OCI-M1 (cell line): ENCODE measurements at places on chromosomes 12 and 14.

GRCh38 chr12:24948420-24948756 is 513 bp downstream of the BCAT1 start:
- DNase-seq = peak; percentile 68

DNA sequence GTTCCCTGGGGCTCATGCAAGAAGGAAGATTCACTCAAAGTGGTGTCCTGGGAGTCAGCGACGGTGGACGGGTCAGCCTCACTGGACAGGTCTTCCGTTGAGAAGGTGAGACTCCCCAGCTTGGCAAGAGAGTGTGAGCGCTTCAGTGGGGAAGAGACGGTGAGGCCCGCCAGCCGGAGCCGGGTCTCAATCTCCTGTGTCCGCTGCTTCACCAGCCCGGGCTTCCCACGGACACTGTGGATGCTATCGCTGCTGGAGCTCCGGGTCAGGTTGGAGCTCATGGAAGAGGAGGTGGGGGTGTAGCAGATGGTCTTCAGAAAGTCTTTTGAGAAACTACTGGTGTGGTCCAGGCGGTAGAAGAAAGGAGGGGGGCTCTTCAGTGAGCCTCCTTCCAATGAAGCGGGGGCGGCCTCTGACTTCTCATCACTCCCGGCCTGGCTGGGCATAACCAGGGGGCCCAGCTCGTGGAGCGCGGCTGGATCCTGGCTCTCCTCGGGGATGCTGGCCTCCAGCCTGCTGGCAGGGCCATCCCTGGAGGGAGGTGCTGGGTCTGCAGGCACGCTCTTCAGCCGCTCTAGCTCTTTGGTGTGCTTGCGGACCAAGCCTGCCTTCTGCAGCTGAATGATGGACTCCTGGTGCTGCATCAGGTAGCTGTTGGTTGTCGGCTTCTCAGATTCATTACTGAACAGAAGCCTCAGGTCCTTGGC is 56.9 kb upstream of the CORO1C start:
- DNase-seq = no peak

DNA sequence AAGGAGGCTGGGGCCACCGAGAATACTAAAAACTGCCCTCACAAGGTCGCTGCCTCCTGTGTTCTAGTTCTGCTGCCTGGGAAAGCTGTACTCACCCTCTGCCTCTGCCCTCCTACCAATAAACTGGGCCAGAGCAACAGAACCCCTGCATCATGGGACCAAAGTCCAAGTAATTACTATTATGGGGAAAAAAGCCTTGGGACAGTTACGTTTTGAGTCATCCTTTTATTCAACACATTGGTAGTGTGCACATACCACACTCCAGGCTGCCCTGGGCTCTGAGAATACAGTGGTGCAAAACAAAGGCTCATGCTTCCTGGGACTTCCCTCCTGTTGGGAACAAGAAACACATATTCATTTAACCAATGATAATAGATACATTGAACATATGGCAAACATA is 49.0 kb downstream of the CACNA1C start:
- no peak for DNase-seq

GRCh38 chr14:89833120-89833532 is 121.4 kb downstream of the EFCAB11 start:
- no peak for DNase-seq

DNA sequence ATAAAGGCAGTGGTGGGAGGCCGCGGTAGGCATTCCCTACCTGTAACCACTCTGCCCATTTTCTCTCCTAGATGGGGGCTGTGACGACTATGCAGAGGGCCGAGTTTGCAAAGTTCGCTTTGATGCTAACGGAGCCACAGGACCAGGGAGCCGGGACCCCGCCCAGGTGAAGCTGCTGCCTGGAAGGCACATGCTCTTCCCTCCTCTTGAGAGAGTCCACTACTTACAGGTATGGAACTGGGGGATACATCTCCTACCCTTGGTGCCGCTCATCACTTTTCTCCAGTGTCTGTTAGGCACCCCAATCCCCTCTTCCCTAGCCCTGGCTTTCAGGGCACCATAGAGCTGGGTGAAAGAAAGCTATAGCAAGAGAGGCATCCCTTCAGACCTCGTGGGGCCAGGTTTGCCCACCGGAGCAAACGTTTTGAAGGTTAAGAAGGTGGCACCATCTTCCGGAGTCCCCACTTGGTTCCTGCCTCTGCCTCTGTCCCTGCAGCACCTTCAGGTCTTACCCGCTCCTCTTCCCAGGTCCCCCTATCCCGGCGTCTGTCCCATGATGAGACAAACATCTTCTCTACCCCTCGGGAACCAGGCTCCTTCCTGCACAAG is 2.0 kb upstream of the P3H3 start:
- DNase-seq = no peak

GRCh38 chr12:6214633-6215032 is 14.4 kb downstream of the CD9 start:
- DNase-seq = no peak

- DNase-seq = no peak
Measured at GRCh38 chr14:93337143-93337753, 4.4 kb upstream of the BTBD7 start.
